ENCODE measurements at places on chromosomes 2 and 18.
A peak's percentile ranks its signal among the peaks of the same experiment; 100 is the strongest.

DNA sequence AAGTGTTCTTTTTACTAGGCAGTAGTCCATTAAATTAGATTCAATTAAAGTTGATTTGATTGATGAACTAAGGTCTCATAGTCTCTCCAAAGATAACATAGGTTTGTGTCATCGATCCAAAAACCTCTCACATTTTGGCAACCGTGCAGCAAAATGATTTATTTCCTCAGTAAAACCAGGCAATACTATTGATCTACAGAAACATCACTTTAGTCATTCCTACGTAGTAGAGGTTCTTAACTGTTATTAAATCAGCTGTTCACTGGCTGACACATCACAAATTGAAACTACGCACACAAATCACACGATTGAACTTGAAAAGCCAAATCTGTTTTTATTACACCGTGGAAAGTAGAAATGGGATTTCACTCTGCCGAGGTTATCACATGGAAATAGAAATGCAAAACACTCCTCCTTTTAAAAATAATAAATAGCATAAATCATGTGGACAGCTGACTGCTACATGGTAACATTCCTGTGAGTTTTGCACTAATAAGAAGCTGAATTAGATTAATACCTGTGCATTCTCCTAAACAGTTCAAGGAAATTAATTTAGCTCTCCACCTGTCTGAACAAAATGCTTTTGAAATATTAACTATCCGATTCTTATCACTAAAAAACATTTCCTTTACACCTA lies 262.5 kb downstream of the CDH20 start:
- no peak overlapping the region for H3K27ac ChIP-seq
- H3K4me1 ChIP-seq: no peaks in the 10 kb centered on the region
- no peak overlapping the region for H3K4me3 ChIP-seq
- no peak for DNase-seq
- no peaks in the 10 kb centered on the region for H3K36me3 ChIP-seq
- peaks cover 13% of the 10 kb centered on the region for H3K27me3 ChIP-seq

DNA sequence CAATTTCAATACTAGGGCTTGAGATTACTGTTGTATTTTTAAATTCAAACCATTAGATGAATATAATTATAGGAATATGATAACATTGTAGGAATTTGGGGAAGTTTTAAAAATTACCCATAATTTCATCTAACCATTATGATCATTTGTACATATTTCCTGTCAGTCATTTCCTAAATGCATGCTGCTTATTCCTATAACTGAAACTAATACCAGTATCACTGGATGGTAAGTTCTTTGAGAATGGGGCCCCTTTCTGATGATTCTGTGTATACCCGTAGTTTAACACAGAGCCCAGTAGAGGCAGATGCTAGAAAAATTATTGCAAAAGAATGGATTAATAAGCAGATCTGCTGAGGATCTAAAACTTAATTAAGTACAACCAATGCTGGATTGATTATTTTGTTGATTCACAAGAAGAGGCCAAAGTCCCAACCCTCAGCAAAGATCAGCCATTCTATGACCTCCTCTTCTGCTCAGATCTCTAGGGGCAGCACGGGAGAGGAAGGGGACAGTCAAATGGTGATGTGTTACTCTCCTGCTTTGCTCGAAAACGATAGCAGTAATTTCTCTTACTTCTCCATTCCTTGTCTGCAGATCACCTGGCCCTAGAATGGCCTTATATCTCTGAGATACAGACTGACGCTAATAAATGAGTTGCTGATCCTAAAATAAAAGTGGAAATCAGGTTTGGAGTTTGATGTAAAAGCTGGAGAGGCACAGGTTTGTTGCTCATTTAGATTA lies 69.5 kb upstream of the PELI1 start:
- H3K4me3 ChIP-seq: peak overlapping the region; percentile 61
- no peaks in the 10 kb centered on the region for H3K36me3 ChIP-seq
- H3K27ac ChIP-seq: peak overlapping the region; percentile 96

- H3K4me3 ChIP-seq: no peak overlapping the region
- DNase-seq: no peak
- H3K36me3 ChIP-seq: peaks cover 5% of the 10 kb centered on the region
- no peak overlapping the region for H3K27ac ChIP-seq
- no peaks in the 10 kb centered on the region for H3K4me1 ChIP-seq
- H3K27me3 ChIP-seq: no peaks in the 10 kb centered on the region
These were observed 10.9 kb upstream of the EIF2AK2 start for GRCh38 chr2:37167636-37168180.

GRCh38 chr2:173553593-173553992 lies 198.9 kb downstream of the CDCA7 start:
- peaks cover 21% of the 10 kb centered on the region for H3K27me3 ChIP-seq
- no peaks in the 10 kb centered on the region for H3K4me1 ChIP-seq
- H3K36me3 ChIP-seq: no peaks in the 10 kb centered on the region
- no peak overlapping the region for H3K27ac ChIP-seq

DNA sequence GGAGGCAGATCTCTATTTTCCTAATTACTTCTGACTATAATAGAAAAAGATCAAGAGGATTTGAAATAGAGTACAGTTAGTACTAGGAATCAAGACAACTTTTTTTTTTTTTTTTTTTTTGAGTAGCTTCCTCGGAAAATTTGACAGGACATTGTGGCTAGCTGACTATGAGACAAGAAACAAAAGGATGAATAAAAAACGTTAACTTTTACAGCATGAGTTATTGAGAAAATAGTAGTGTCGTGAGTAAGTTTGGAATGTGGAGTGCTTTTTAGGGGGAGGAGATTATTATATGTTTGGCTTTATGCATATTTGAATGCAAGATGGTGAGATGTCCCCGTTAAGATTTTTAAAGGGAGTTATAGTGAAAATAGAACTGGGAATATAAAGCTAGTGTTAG lies 27.7 kb upstream of the CPS1 start:
- H3K27me3 ChIP-seq: peaks cover 10% of the 10 kb centered on the region
- no peaks in the 10 kb centered on the region for H3K36me3 ChIP-seq
- no peak overlapping the region for H3K27ac ChIP-seq
- H3K4me3 ChIP-seq: no peak overlapping the region

DNA sequence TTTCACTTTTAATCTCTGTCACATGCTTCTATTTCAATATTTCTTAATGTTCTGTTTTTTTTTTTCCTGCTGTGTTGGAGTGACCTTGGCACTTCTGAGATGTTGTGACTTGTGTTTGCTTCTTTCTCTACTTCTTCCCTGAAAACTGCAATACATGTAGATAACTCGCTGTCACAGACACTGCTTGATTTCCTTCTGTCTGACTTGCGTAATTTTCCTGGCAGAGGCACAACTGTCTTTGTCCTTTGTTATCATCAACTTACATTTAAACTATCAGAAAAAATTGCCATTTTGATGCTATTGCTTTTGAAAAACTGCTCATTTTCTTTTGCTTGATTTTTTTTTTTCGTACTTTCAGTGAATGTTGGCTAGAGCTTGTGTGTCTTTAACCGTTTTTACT lies 69.0 kb downstream of the BABAM2 start:
- no peak overlapping the region for H3K4me3 ChIP-seq
- no peaks in the 10 kb centered on the region for H3K27me3 ChIP-seq
- DNase-seq: no peak
- no peak overlapping the region for H3K27ac ChIP-seq
- H3K4me1 ChIP-seq: peaks cover 60% of the 10 kb centered on the region
- peaks cover 3% of the 10 kb centered on the region for H3K36me3 ChIP-seq

DNA sequence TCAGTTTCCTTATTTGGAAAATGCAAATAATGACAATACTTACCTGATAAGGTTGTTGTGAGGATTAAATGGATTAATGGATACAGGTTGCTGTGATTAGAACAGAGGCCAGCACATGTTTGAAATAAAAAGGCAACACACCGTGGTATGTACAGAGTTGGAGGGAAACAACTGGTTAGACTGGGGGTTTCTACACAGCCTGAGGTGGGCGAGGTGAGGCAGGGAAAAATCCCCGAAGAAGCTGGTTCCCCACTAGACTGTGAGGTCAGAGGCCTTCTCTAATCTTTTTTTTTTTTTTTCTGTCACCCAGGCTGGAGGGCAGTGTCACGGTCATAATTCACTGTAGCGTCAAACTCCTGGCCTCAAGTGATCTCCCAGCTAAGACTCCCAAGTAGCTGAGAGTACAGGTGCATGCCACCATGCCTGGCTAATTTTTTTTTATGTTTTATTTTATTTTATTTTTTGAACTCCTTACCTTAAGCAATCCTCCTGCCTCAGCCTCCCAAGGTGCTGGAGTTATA lies 1.2 kb upstream of the E2F6 start:
- peak overlapping the region; percentile 91 for H3K4me3 ChIP-seq
- no peak for DNase-seq
- no peak overlapping the region for H3K27ac ChIP-seq
- peaks cover 32% of the 10 kb centered on the region for H3K4me1 ChIP-seq
- no peaks in the 10 kb centered on the region for H3K27me3 ChIP-seq
- peaks cover 20% of the 10 kb centered on the region for H3K36me3 ChIP-seq

DNA sequence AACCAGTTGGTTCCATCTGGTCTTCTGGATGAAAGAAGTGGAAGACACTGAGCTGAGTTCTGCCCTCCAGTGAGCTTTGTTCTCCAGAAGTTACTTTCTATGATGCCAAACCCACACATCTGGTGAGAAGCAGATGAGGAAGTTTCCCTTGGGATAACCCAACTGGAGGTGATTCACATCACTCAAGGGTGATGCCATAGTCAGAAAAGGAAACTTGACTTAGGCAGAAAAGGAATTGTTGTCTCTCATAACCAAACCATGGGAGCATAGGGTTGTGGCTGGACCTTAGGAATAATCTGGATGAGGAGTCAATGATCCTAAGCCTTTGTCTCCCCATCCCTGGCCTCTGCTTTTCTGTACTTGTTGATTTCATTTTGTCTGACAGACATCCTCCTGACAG lies 43.7 kb downstream of the CDC42EP3 start:
- no peaks in the 10 kb centered on the region for H3K27me3 ChIP-seq
- no peak for DNase-seq
- no peak overlapping the region for H3K27ac ChIP-seq
- H3K4me1 ChIP-seq: peaks cover 77% of the 10 kb centered on the region

- DNase-seq: no peak
- no peaks in the 10 kb centered on the region for H3K27me3 ChIP-seq
- no peak overlapping the region for H3K4me3 ChIP-seq
- H3K4me1 ChIP-seq: peaks cover 25% of the 10 kb centered on the region
These were observed 13.1 kb upstream of the NR4A2 start for GRCh38 chr2:156345582-156345981.

- DNase-seq: peak; percentile 27
- peaks cover 32% of the 10 kb centered on the region for H3K36me3 ChIP-seq
- H3K27me3 ChIP-seq: peaks cover 2% of the 10 kb centered on the region
- peak overlapping the region; percentile 99 for H3K27ac ChIP-seq
- peak overlapping the region; percentile 99 for H3K4me3 ChIP-seq
These were observed 2.1 kb downstream of the SLC39A10 start for GRCh38 chr2:195659114-195659513.

- DNase-seq: no peak
- H3K4me1 ChIP-seq: no peaks in the 10 kb centered on the region
- no peak overlapping the region for H3K4me3 ChIP-seq
- no peaks in the 10 kb centered on the region for H3K27me3 ChIP-seq
These were observed 301.9 kb downstream of the PTH2R start for GRCh38 chr2:208708486-208708885.

DNA sequence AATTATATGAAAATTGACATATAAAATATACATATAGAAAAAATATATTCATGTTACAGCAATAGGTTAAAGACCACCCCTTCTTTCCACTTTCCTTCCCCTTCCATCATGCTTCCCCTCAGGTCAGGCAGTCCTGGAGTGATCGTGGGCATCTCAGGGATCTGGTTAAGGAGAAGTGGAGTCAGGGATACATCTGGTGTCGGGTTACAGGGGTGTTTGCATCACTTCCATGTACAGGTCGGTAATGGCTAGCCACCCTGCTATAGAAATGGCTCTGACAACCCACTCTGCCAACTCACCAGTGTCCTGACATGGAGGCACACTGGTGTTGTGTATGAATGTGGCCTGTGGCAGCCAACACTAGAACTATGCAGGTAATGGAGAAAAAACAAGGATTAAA lies 36.3 kb upstream of the LGALSL start:
- H3K4me3 ChIP-seq: no peak overlapping the region
- no peaks in the 10 kb centered on the region for H3K36me3 ChIP-seq
- H3K27ac ChIP-seq: no peak overlapping the region
- H3K4me1 ChIP-seq: no peaks in the 10 kb centered on the region

DNA sequence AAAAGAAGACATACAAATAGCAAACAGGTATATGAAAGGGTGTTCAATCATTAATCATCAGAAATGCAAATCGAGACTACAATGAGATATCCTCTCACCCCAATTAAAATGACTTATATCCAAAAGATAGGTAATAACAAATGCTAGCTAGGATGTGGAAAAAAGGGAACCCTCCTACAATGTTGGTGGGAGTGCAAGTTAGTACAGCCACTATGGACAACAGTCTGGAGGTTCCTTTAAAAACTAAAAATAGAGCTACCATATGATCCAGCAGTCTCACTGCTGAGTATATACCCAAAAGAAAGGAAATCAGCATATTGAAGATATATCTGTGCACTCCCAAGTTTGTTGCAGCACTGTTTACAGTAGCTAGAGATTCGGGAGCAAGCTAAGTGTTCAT lies 271.5 kb downstream of the MBD5 start:
- no peak overlapping the region for H3K27ac ChIP-seq
- no peak overlapping the region for H3K4me3 ChIP-seq
- peaks cover 12% of the 10 kb centered on the region for H3K36me3 ChIP-seq
- H3K27me3 ChIP-seq: no peaks in the 10 kb centered on the region
- H3K4me1 ChIP-seq: no peaks in the 10 kb centered on the region

DNA sequence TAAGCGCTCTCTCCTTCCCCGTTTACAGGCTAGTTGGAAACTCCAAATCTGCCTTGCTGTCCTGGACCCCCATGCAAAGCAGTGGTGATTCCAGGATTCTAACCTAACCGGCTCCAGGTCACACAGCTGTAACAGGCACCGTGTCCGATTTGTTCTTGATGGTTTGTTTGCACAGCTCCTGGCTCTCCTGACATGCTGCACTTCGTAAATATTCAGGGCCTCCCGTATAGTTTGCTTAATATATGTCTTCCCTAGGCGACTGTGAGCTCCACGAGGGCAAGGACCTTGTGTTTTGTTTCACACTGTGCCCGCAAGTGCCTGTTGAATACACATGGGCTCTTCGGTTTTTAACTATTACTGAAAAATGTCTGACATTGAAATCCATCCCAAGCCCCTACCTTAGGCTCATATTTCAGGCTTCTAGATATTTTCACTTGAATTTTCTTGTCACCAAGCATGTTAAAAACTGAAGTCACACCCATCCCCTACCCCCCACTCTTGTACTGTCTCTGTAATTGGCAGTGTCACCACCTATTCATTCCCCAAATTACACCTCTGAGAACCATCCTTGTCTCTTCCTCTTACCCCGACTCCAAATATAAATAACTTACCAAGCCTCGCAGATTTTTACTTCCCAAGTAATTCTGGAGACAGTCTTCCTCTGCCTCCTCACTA lies 1.0 kb upstream of the PUM2 start:
- no peak overlapping the region for H3K27ac ChIP-seq
- no peak overlapping the region for H3K4me3 ChIP-seq
- no peak for DNase-seq
- H3K36me3 ChIP-seq: peaks cover 17% of the 10 kb centered on the region

- no peaks in the 10 kb centered on the region for H3K36me3 ChIP-seq
- DNase-seq: no peak
- H3K4me1 ChIP-seq: no peaks in the 10 kb centered on the region
- H3K27me3 ChIP-seq: peaks cover 41% of the 10 kb centered on the region
- H3K27ac ChIP-seq: no peak overlapping the region
- H3K4me3 ChIP-seq: no peak overlapping the region
These were observed 9.9 kb upstream of the ZEB2 start for GRCh38 chr2:144529841-144530240.

Measured in activated naive CD4-positive, alpha-beta T cell treated with anti-CD3 and anti-CD28 coated beads for 36 hours (primary cell).